ENCODE measurements at places on chromosomes 5 and 9.

- DNase-seq: peak; percentile 95
Measured at GRCh38 chr5:113202746-113203716, 226.4 kb downstream of the DCP2 start.

DNA sequence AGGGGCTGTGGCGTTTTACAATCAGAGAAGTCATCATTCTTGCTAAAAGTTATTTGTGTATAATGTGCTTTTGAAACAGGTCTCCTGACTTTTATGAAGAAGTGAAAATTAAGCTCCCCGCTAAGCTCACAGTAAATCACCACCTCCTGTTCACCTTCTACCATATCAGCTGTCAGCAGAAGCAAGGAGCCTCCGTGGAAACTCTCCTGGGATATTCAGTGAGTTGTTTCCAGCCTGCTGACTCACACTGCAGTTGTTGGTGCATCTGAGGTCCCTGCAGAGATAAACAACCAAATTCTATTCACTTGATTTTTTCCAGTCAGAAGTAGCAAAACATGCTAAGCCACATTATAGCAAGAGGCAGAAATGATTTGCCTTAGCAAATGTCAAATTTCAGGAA, 156.7 kb downstream of the DOCK8 start:
- no peak for DNase-seq

GRCh38 chr5:144248015-144248414, 77.3 kb downstream of the KCTD16 start:
- no peak for DNase-seq

GRCh38 chr9:135239769-135240141, 152.3 kb downstream of the OLFM1 start:
- no peak for DNase-seq

GRCh38 chr5:76582230-76583162, 40.7 kb downstream of the F2RL2 start:
- no peak for DNase-seq

DNA sequence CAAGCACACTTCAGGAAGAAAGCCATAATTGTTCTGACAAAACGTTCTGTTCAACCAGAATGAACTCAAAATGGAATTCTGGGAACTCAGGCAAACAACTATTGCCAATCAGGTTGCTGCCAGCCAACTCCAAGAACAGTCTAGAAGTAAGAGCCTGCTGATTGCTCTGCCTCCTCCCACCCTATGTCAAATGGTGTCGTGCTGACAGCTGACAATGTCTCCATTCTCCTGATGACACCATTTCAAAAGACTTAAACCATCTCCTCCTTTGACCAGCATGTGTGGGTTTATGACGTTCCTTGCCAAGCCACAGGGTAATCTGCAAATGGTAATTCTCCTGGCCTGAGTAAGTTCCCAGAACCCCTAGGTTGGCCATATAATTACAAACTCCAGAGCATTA, 21.9 kb upstream of the PLIN2 start:
- no peak for DNase-seq

GRCh38 chr5:62779010-62779422, 200.4 kb downstream of the LRRC70 start:
- DNase-seq: peak; percentile 84

DNA sequence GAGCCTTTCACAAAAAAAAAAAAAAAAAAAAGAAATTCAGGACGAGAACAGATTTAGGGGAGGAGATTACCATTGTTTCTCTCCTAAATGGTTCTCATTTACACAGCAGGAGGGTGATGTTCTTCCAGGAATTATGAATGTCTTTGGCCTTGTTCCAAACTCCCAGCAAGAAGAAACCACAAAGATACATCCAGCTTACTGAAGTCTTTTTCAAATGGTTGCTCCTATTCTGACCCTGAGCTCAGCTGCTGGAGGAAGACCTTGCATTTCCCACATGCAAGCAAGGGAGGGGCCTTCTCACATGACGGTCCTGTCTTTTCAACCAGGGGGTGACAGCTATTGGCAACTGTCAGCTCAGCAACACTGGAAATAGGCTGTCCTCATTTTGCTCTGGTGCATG, 203.0 kb upstream of the VLDLR start:
- no peak for DNase-seq

Measured in neural progenitor cell (in vitro differentiated cells).